ENCODE measurements at places on chromosomes 12 and 14.

DNA sequence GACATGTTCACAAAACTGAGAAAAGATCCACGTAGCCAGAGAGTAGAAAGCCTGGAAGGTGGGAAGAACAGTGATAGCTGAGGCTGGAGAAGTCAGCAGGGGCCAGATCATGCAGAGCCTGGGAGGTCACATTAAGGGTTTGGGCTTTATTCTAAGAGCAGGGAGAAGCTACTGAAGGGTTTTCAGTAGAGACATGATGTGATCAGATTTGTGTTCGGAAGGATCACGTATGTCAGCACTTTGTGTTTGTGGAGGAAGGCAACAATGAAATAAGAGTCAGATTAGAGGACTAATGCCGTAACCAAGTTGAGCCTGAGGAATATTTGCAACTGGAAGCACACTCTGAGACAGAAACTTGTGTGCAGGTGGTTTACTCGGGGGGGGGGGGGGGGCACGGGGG lies 4.2 kb upstream of the PCK2 start:
- DNase-seq, result no peak

DNA sequence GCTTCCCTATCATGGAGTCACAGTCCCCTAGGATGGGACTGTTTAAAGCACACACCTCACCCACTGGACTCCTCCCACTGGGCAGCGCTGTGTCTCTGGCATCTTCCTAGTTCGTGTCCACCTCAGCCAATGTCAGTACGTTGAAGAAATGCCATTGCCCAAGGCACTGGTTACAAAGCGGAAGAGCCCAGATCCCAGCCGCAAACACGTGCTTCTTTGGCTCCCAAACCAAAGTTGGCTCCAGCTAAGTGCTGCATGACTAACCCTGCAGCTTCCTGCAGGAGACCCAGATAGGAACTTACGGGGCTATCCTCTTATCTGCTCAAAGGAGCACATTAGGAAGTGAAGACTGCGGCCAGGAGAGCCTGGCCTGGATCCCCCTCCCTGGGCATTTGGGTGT lies 9.3 kb downstream of the SYNE3 start:
- no peak for DNase-seq

DNA sequence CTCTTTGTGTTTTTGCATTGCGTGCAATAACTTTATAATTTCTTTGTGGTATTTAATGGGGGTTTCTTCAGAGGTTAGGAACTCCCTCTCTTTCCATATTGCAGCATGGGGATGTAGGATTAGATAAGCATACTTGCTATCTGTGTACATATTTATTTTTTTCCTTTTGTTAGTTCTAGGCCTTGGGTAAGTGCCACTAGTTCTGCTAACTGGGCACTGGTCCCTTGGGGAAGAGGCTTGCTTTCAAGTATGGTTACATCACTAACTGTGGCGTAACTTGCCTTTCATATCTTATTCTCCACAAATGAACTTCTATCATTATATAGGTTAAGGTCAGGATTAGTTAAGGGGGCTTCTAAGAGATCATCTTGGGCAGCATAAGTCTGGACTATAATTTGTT lies 31.5 kb upstream of the SLCO1B3 start:
- no peak for DNase-seq

- DNase-seq, result no peak
These were observed 92.5 kb downstream of the BCL11B start for GRCh38 chr14:99179506-99179905.

DNA sequence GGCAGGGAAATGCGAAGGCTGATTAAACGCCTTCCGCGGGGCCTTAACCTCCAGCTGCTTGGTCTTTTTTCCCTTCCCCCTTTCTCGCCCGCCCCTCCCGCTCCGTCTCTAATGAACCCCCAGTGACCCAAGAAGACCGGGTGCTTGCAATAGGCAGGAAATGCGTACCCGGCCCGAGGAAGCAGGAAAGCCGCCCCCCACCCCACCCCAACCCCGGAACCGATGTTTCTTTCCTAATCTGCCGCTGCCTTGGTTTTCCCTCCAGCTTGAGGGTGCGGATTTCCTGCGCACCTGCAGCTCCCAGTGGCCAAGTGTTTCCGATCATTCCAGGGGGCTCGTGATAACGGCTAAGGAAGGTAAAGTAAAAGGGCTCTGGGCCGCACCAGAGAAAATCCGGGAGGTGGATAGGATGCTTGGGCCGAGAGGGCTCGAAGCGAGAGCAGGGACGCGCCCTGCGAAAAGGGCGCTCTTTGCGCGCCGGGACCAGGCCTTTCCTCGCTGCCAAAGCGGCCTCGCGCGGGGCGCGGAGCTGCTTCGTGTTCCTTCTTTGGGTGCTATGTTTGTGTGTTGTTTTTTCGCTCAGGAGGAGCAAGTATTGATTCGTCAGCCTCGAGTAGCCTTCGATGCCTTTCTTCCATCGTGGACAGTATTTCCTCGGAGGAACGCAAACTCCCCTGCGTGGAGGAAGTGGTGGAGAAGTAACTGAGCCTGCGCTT lies 983 bp downstream of the MYF6 start:
- no peak for DNase-seq

GRCh38 chr14:73591690-73592449 lies at the start of gene ACOT4:
TSS of gene ACOT4 (plus strand) at chr14:73591873. CDS start at chr14:73591960, 87 bp downstream.
- DNase-seq, result peak; percentile 61

DNA sequence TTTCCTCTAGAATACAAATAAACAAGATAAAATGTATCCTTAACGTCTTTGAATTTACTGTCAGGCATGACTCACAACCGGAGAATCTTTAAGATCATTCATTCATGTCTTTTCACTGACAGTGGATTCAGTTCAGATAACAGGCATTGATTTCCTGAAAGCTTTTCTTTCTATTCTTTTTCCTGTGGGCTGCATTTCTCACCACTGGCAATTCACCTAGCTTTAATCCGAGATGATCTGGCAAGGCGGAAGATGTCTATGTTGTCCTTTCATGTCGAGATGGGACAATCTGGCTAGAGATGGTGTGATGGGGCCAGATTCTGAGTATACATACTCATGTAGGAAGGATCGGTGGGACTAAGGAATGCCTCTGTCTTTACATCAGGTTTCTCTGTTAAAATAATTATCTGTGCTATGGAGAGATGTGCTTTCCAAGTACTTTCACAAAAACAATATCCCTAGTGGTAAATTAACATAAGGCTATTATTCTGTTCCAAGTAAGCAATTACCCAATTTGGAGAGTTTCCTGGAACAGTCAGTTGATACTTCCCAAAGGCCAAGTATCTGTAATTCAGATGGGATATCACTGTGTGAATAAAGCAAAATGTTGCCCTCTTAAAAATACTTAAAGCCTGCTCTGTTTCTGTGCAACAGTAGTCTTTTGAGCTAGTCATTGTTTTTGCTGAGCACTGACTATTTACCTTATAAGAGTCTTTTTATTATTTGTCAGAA lies 17.8 kb downstream of the ACSS3 start:
- DNase-seq, result peak; percentile 25

- DNase-seq, result no peak
These were observed 10.5 kb upstream of the C14orf93 start for GRCh38 chr14:23020143-23021128.

DNA sequence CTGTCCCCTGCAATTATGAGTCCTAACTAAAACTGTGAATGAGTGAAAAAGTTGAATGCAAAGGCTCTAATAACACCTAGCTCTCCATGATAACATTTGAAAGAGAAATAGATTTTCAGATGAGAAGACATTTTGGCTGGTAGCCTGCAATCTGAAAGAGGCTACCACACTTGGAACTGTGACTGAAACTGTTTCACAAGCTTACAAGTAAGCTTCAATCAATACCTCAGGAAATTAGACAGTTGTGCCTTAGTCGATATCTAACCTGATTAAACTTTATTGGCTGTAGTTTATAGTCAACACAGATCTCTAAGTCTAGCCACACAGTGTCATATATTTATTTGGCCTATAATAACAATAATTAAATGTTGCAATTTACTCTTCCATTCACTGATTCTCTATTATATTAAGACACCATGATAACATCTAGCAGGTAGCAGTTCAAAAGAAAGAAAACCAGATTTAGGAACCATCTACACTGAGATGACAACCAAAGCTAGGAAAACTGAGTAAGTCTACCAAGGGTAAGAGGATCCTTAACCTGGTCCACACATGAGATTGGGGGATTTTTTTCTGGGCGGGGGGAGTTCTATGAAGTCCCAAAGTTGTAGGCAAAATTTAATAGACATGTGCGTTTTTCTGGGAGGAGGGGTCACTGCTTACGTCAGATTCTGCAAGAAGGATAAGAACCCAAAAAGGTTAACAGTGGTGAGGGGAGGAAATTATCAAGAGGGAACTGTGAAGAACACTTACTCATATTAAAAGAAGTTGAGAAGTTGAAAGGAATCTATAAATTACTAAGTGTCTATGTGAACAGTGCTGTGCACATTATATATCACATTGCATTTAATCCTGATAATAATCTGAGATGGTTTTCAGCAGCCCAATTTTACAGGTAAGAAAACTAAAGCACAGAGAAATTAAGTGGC lies 65.8 kb downstream of the NUMB start:
- DNase-seq, result no peak

DNA sequence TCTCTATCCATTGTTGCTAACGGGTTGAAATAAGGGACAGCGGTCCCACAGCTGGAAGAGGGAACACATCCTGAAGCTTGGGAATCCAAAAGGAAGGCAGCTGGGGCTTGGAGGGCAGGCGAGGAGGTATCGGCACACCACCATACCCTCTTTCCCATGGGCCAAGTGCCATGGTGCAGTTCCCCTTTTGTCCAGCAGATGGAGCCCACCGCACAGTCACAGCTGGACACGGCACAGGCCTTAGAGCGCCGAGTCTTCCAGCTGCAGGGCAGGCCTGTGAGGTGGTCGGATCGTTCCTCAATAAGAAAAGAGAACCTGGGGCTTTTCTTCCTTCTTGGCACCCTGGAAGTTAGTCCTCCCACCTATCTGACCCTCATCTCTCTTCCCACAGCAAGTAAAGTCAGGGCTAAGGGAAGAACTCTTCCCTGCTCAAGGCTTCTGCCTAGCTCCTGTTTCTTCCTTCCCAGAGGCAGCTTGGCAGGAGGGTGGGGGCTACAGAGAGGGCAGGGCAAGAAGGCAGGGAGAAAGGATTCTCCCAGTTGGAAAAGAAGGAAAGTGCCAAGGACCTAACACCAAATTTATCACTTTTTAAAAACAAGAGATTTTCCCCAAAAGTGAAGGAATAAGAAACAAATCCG lies 8.6 kb downstream of the PPP1R1A start:
- peak; percentile 85 for DNase-seq

Data from hindlimb muscle (tissue), 1 donor.